Activated CD4-positive, alpha-beta T cell treated with anti-CD3 and anti-CD28 coated beads, Interleukin-2, amount 50 U/mL, for 4 hours (primary cell): ENCODE measurements at places on chromosomes 2 and 18.

DNA sequence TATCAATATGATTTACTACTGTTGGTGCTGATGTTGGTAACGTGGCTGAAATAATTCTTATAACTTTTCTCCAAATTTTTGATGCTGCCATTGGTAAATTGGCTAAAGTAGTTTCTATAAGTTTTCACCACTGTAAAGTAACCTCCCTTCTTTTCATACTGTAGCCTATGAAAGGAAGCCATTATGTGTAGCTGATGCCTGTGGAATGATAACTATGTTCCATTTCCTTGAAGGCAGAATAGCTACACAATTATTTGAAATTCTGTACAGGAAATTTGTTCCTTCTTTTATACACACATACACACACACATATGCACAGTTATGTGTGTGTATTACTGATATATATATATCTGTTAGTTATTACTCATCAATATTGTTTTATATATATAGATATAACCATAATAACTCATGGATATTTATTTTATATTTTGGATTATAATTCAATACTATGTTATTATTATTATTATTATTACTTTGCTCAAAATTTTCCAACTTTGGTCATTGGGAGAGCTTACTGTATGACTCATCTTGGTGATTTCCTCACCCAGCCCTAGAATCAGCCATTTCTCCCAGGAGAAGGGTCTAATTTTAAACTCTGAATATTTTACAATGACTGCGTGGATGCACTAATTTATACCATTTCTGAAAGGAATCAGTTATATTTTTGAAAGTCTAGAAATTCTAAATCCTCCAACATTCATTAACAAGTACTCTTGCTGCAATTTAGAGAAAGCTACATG is 1677.7 kb downstream of the SUCLG1 start:
- DNase-seq: no peak

DNA sequence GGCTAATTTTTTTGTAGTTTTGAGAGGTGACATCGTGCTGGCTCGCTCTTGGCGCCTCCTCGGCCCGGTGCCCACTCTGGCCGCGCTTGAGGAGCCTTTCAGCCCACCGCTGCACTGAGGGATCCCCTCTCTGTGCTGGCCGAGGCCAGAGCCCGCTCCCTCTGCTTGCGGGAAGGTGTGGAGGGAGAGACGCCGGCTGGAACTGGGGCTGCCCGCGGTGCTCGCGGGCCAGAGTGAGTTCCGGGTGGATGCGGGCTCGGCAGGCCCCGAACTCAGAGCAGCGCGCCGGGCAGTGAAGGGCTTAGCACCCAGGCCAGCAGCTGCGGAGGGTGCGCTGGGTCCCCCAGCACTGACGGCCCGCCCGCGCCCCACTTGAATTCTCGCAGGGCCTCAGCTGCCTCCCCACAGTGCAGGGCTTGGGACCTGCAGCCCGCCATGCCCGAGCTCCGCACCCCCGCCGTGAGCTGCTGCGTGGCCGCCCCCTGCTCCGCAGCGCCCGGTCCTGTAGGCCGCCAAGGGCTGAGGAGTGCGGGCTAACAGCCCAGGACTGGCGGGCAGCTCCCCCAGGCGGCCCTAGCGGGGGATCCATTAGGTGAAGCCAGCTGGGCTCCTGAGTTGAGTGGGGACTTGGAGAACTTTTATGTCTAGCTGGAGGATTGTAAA is 113.2 kb upstream of the ZSWIM2 start:
- DNase-seq: no peak

- DNase-seq: no peak
Measured at GRCh38 chr2:180555391-180555965, 424.9 kb upstream of the UBE2E3 start.

- DNase-seq: no peak
Measured at GRCh38 chr2:234459401-234460009, 37.4 kb downstream of the ARL4C start.

DNA sequence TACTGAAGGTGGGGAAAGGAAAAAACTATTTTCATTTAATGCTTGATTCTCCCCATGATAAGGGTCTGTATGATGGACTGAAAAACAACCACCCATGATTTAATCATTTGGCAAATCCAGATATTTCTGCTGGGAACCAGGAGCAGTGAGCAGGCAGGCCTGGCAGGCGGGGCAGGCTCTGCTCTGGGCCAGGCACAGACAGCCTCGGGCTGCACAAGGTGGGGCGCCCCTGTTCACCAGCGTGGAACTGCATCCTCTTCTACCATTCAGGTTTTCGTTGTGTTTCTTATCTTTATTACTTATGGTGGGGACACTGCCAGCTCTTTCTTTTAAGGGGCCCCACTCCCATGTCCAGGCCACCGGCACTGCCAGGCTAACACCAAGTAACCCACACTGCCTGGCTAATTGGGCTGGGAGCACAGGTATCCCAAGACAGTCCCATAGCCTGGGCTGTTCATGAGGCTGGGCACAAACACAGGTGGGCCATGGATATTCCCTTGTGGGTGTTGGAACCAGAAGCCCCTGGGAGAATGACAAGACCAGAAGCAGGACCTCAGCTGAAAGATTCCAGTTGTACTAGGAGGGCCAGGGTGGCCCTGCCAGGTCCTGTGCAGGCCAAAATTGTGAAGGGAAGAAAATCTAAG is 57.1 kb upstream of the RALBP1 start:
- DNase-seq: no peak

DNA sequence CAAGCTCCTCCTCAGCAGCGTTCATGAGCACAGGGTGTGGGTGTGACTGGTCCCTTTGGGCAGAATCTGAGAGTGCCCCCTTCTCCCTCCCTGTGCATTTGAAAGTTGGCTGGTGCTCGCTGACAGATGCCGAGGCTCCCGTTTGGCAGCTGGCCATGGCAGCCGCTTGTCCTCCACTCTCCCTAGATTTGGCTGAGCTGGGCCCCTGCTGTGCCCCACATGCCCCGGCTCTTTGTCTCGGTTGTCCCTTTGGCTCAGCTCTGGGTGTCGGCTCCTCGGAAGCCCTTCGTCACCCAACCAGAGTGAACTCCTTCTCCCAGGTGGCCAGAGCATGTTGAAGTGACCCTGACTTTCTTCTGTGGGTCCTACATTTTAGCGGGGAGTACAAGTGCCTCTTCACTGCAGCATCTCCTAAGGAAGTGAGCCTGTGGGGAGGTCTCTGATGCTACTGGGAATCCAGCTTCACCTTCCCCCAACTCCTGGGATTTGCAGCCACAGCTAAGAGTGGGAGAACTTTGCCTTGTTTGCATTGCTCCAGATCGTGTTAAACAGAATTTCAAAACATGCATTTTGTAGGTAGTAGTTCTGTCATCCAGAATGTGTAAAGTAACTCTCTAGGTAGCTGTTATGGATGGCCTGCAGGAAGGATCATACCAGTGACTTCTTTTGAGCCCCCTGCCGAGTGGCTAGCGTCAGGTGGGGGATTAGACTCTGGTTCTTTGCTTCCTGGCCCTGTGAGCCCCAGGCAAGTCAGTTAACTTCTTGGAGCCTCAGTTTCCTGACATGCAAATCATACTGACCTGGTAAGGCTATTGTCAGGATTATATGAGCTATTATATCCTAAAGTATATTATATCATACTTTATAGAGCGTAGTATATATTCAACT is 24.2 kb downstream of the HPCAL1 start:
- DNase-seq: no peak

DNA sequence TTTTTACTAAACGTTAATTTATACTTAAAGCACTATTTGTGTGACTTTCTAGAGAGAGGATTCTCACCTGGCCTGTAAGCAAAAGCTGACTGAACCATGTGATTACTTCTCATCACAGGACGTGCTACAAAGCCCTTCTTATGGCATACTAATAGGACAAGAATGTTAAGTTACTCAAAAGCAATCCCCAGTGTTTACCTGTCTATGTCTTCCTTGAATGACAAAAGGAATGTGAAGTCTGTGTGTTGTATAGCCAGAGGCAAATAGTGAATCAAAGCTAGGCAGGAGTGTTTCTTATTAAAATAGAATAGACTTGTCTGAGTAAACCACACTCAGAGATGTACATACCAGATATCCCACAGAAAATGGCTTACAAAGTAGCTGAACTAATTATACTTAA is 1465.5 kb downstream of the SUCLG1 start:
- no peak for DNase-seq

DNA sequence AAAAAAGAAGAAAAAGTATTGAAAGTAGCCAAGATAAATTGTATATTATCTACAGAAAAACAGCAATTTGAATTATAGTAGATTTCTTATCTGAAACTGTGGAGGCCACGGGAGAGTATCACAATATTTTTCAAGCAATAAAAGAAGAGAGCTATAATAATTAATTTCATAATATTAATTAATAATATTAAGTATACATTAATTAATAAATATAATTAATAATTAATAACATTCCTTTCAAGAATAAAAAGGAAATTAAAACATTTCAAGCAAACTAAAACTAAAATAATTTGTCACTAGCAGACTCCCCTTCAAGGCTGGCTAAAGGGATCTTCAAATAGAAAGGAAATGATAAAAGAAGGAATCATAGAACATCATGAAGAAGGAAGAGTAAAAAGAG is 372.7 kb upstream of the KYNU start:
- no peak for DNase-seq

GRCh38 chr2:219124381-219125110 is 36.1 kb downstream of the NHEJ1 start:
- peak; percentile 16 for DNase-seq

DNA sequence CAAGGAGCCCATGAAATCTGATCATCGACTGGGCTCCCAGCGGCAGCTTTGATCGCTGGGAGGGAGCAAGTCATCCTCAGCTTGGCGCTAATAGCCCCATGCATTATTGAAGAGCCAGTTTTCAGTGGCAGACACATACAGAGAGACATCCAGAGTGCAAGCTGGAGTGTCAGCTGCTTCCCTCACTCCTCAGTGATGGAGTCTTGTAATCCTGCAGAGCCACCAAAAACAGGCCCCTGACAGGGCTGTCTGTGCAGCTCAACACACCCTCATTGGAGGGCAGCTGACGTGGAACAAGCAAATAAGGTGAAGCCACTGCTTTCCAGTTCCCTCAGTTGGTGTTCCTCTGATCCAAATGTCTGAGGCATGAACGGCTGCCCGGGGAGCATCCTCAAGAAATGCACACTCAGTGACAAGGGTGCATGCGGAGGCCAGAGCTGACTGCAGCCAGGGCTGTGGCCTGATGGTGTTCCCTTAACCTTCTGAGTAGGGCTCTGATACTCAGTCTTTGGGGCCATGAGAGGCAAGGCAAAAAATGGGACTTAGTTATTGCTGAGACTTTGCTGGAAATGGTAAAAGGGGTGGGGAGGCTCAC is 97.4 kb downstream of the RHOB start:
- no peak for DNase-seq

DNA sequence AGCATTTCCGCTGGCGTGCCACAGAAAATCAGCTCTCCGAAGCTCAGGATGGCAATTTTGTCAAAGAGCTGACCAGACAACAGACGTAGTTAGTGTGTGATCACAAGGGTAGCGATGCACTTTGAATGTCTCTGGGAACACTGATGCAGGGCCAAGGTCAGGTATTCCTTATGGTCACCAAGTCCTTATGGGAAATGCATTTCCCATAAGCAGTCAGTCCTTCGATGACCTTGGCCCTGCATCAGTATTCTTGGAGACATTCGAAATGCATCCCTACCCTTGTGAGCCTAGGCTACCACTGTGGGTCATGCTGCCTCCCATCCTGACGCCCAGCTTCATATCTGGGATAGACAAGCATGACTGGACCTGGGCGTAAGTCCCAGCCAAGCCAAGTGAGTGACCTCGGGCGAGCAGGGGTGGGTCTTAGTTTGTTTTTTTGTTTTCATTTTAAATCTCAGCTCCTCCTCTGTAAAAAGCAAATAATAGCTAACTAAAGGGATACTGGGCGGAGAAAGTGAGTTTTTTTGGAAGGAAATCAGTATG is 13.6 kb downstream of the ABCG5 start:
- DNase-seq: no peak
